Activated T-cell treated with anti-CD3 and anti-CD28 coated beads, Interleukin-2, amount 50 U/mL, for 4 hours (primary cell): ENCODE measurements at places on chromosomes 3 and 15. TPM values are rescaled to one million over a fixed set of nuclear protein-coding genes. Genes with fewer than 3 reads are reported as not detected.

GHRL gene
- total RNA-seq: 0.45 TPM

CPN2 gene
- not detected for total RNA-seq

NTRK3 gene
- total RNA-seq: 1.7 TPM

FGF7 gene
- total RNA-seq: 0.08 TPM

CLDN11 gene
- total RNA-seq: 0.32 TPM

DNA sequence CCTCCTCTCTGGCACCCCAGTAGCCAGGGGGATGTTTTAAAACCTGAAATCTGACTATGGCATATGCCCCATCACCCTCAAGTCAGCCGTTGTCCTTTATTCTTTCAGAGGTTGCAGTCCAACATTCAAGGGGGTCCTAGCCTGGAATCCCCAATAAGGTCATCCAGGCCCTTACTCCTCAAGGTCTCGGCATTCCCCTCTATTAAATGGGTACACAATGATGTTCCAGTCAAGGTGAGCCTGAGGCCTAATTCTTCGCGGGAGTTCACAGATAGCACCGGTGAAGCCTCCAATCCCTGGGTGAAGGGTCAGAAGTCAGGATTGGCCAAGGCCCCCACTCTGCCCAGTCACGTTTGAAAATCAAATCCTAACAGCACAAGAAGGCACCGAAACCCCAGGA is 8.1 kb upstream of the SEMA3F start:
- no peak for DNase-seq

- DNase-seq: no peak
Observed at GRCh38 chr3:57876632-57877031, 120.5 kb downstream of the SLMAP start.

DNA sequence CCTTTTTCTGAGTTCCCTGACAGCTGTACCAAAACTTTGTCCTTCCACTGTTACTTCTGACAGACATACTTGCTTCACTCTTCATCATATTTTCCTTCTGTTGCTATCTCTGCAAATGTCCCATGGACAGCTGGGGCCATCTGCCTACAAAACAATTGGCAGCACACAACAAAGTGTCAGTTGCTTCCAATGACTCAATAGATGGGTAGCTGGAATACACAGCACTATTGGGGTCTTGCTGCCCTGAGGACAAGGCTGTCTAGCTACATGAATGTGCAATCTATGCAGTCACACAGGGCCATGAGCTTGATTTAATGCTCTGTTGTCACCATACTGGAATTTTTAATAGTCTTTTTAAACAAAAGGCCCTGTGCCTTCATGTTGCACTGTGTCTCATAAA is 192.8 kb downstream of the DTWD1 start:
- DNase-seq: no peak

DNA sequence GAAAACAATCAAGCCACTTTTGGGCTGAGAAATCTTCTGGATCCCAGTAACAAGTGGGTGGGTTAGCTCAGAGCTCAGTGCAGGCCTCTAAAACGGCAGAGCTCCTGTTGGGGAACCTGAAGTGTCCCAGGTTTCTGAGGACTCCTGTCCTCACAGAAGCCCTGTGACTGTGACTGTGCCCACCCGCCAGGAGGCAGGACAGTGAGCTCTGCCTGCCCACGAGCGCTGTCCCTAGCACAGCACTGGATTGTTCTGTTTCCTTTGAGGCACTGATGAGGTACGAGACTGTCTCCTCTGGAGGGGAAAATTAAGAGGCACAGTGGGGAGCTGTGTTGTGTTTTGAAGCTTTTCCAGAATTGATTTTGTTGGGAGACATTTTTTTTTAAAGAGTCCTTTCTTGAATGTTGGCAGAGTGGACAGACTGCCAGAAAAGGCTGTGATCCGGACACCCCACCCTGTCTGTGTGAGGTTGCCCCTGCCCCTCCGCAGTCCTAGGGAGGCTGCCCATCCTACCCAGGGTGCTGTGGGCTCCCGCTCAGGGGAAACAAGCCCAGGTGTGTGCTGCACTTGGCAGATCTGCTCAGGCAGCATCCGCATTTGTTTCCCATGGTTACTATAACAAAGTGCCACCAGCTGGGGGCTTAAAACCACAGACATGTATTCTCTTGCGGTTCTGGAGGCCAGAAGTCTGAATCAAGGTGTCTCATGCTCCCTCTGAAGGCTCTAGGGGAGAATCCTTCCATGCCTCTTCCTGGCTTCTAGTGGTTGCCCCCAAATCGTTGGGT is 66.6 kb upstream of the LARS2 start:
- no peak for DNase-seq

GRCh38 chr3:30233913-30234646 is 372.3 kb upstream of the TGFBR2 start:
- no peak for DNase-seq

- no peak for DNase-seq
Observed at GRCh38 chr15:25694823-25695312, 168.3 kb downstream of the ATP10A start.

DNA sequence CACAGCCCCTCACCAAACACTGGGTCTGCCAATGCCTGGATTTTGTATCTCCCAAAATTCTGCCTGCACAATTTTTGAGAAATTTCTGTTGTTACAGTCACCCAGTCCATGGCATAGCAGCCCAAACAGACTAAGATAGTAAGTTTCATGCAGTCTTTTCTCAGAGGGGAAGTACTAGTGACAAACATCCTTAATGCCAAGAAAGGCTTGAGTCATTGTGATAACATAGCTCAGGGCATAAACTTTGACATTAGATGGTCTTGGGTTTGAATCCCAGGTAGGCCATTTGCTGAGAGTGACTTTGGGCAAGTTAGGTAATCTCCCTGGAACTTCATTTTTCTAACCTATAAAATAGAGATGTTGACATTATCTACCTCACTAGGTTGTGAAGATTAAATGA is 36.1 kb upstream of the PFN2 start:
- DNase-seq: no peak

DNA sequence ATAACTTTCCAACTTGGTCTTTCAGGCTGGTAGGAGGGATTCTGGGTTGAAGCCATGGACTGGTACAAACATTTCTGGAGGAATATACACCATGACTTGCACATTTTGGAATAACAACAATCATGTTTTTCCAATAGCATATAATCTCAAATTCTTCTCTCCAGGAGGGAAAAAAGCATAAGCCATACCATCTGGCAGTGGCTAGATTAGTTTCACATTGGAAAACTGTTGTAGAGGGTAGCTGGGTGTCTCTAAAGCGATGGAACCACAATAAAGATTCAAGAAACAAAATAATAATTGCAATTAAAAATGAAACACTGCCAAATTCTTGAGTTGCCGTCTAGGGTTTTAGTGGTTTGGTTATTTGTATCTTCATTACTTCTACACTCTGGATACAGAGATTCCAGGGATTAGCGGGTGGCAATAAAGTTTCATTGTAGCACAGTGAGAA is 278.5 kb upstream of the RASGRP1 start:
- no peak for DNase-seq

GRCh38 chr3:187328691-187329090 is 37.2 kb upstream of the MASP1 start:
- no peak for DNase-seq

DNA sequence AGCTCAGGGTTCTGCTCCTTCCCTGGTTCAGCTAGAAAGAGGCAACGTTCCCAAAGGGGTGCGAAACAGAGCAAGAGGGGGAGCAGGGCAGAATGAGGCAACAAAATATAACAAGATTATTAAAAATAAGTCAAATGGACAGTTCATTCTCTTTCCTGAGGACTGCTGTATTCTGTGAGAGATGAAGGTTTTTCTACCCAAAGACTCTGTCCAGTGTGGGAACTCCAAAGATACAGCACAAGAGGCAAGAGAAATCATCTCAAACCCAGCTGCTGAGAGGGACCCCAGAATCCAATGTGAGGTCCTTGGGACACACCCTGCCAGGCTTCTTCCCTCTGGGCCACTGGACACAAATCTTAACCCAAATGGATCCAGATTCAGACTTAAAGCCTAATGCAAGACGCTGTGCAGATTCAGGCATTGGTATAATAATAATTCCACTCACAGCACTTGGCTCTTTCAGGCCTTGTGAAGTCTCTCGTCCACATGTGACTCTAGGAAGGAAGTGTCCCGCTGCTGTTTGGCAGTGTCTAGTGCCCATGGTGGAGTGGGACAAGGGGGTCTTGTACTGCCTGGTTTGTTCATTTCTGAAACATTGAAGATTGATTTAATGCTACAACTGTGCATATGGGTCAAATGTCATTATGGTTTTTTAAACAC is 14.5 kb upstream of the ARHGAP31 start:
- DNase-seq: no peak
